ENCODE measurements at places on chromosomes 5 and 9.

- no peak for DNase-seq
Observed at GRCh38 chr5:3277590-3278196, 317.9 kb upstream of the IRX1 start.

GRCh38 chr5:176359658-176360057 lies 1.9 kb downstream of the KIAA1191 start:
- DNase-seq, result peak; percentile 8

- DNase-seq, result peak; percentile 88
Observed at GRCh38 chr5:64612344-64612961, 77.8 kb upstream of the SHISAL2B start.

DNA sequence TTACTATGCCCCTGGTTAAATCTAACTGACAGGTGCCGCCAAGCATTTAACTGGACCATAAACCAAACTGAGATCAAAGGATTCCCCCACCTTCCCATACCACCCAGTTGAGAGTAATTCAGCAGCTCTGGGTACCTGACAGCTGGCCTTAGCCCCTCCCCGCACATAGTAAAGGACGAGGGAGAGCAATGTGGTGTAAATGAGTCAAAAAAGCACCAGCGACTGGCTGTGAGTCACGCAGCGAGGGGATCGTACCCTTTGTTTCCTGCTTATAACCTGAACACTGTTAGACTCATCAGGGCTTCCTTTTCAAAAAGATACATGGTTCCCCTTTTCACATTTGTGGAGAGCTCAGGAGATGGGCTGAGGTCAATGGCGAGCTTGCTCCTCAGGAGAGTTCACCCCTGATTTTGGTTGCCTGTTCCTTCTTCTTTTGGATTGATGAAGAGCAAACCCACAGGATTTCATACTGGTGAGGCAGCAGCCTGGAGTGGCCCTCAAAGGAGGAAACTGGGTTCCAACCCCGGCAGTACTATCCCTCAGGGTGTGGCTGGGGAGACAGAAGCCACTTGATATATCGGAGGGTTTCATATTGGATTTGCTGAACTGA lies 71.5 kb downstream of the ANKRD33B start:
- no peak for DNase-seq

- peak; percentile 56 for DNase-seq
Observed at GRCh38 chr9:95373069-95373681, 55.7 kb upstream of the FANCC start.

- no peak for DNase-seq
Observed at GRCh38 chr5:169914766-169915165, 65.5 kb downstream of the INSYN2B start.

DNA sequence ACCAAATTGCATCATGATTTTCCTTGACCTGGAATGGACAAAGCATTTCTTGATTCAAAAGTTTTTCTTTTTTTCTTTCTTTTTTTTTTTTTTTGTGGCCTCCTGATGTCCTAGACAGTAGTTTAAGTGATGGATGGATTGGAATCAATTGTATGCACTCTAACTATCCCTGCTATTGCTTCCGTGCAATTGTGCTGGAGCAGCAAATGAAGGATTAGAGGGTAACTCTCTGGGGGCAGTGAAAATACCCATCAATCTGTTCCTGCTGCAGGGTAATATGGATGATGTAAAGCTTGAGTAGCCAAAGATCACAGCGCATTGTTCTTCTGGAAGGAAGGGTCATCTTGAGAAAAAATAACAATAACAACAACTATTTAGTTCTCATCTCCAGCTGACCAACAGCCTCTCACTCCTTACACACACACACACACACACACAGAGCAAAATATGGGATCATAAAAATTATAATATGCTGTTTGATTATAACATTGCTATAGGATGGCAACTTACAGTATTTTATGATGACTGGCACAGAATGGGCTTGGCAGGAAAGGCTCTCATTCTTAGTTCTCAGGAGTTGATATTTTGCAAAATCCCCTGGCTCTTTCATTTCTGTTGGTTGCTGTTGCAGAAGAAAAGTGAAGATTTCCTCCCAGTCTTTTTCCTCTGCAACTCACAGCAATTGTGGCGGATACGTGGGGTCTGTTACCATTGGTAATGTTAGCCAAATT lies 160.9 kb upstream of the DMAC1 start:
- DNase-seq, result no peak

DNA sequence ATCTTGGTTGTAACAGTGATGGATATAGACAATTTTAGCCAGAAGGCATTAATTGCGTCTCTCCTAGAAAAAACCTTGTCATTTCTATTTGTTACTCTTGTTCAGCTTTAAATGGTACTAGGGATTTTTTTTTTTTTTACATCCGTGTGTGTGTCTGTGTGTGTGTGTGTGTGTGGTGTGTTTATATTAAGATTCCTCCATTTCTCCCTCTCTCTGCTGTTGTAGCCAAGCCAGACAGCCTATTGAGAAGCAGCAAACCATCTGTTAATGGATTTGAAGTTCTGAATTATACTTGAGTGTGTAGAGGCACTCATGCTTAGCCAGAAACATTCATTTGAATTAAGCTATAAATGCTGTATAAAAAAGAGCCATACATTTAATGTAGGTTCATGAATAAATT lies 72.3 kb downstream of the SLF1 start:
- DNase-seq, result peak; percentile 51

GRCh38 chr5:124315741-124316415 lies 430.6 kb downstream of the ZNF608 start:
- DNase-seq, result no peak

DNA sequence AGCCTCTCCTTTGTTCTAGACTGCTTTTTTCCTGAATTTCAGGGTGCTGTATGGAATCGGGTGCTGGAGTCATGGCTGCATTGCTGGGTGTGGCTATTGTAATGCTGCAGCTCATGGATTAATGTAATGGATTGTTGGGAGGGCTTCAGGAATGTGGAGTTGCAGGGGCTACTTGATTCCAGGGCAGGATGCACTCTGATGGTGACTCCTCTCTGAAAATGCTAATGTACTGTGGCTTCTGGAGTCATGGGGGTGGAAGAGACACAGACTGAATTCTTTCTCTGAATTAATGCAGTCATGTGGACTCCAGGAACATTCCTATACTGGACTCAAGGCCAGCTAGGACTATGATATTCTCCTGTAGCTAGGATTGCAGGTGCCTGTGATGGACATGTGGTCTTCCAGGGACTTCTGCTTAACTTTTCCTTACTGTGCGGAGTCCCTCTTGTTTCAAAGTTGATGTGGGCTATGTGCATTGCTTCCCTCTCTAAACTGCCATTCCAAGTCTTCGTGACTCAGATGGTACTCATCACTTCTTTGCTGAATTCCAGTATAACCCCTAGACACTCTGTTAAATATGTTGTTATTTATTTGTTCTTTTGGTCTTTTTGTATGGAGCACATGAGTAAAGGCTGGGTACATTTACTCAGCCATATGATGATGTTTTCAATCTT lies 396.2 kb downstream of the KCTD16 start:
- DNase-seq, result no peak

GRCh38 chr5:100828071-100828897 lies 74.8 kb downstream of the ST8SIA4 start:
- DNase-seq, result no peak

All from stomach (tissue), 19 donors.